Activated T-helper 1 cell treated with Interleukin-2 at 50 U/mL for 16 hours (primary cell): ENCODE measurements at places on chromosomes 7 and 10.

DNA sequence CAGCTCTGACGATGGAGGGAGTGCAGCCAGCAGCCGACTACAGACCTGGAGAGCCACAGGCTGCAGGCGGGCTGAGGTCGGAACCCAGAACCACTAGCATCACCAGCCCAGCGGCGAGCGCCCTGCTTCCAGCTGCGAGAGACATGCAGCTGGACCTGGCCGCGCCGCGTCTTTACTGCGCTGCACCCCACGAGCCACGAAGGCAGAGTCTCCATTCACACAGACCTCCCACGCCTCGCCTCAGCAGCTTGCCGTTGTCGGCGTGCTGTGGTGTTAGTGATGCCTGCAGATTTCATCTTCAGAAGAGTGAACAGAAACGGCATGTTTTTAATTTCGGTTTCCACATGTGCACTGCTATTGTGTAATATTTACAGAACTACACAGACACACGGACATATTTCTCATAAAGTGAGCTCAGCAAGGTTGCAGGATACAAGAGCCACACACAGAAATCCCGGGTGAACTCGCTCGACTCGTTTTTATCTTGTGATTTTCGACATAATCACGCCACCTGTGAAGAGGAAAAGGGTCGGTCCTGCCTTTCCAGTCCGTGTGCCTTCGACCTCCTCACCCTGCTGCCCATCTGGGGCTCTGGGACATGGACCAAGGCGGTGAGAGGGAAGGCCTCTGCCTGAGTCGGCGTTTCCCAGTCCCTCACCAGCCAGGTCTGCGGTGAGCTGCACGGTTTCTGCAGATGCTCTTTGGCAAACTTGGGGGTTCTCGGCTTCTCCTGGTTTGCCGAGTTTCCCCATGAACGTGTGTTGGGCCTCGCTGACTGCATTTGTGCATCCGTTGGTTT lies 252.2 kb downstream of the ELFN1 start:
- no peak for DNase-seq

- no peak for DNase-seq
These were observed 2.7 kb upstream of the FRAT2 start for GRCh38 chr10:97336942-97337831.

DNA sequence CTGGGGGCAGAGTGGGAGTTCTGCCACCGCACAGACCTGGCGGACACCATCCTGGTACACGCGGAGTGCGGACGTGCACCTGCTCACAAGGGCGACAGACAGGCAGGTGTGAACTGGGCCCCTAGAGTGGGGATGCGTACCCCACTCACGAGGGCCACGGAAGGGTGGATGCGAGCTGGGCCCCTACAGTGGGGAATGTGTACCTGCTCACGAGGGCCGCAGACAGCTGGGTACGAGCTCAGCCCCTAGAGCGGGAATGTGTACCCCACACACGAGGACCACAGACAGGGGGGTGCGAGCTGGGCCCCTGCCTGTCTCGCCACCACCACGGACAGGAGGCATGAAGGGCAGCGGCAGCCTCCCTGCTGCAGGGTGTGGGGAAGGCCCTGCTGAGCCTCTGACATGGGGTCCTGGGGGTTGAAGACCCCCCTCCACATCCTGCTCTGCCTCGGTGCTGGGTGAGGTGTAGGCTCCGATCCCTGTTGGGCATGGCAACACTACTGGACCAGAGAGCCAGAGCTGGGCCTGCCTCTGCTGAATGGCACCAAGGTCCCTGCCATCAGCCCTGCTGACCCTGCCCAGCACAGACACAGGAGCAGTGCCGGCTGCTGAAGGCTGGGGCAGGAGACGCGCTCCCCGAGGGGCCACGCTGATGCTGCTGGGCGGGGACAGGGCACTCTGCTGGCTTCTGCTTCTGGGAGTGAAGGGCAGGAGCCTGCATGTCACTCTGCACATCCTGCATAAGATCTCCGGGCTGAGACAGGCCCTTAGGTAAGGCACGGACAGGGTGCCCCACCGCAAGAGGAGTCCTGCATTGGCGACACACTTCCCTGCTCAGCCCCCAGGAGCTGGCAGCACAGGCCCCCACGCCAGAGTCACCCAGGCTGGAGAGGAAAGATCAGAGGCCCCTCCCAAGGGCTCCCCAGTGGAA lies 259.2 kb downstream of the MAD1L1 start:
- DNase-seq, result no peak

DNA sequence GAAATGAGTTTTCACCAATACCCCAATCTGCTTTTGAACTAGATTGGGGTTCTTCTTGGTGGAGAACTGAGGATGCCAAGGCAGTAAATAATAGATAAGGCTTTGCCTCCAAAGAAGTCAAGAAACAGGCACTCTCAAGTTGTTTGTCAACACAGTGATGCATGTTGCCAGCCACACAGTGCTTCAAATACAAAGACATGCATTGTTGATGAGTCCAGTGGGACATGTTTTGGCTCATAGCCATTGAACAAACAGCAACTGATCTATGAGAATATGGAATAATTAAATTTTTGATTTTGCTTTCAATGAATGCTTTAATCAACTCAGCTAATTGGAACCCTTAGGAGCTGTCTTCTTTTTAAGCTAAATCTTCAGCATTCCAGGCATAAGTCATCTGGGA lies 346.4 kb downstream of the THSD7A start:
- no peak for DNase-seq

GRCh38 chr10:79028056-79028430 lies 40.7 kb upstream of the ZMIZ1 start:
- no peak for DNase-seq

GRCh38 chr10:99685597-99685967 lies 26.3 kb downstream of the ENTPD7 start:
- no peak for DNase-seq
